NCI-H524 treated with DMSO at 0.1 percent for 48 hours (cell line): ENCODE measurements at places on chromosomes 7 and 10.
A peak's percentile ranks its signal among the peaks of the same experiment; 100 is the strongest.

GRCh38 chr10:84258034-84258695 is 13.3 kb downstream of the RGR start:
- no peak for DNase-seq

DNA sequence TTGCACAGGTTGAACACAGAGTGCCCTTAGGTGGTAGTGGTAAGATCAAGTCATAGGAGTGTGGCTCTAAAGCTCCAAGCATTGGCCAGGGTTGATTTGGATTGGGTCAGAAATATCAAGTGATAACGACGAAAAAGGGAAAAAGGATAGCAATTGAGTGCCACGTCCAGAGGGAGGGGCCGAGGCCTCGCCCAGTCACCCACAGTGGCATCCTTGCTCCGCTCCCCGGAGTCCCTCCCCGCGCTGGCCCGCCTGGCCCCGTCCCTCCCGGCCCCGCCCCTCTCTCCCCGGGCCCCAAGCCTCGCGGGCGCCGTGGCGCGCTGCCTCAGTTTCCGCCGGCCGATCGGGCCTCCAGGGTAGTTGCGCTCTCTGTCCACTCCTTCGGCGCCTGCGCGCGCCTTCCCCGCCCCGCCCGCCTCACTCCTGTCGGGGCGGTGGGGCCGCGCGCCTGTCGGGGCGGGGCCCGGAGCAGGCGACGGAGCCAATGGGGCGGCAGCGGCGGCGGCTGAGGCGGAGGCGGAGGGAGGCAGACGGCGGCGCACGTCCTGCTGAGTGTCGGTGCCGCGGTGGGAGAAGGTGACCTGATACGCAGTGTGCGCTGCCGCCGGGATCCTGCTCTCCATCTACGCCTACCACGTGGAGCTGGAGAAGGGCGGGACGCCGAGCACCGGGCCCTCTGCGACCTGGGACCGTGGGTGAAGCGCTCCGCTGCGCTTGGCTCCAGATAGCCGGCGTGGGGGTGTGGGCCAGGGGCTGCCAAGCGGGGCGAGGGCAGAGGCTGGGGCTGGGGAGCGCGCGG is 209.1 kb upstream of the ZNF722 start:
- DNase-seq, result peak; percentile 16

GRCh38 chr7:27163288-27164044 is 1.9 kb downstream of the HOXA9 start:
- DNase-seq, result no peak

GRCh38 chr10:27884185-27884641 is 114.7 kb downstream of the ODAD2 start:
- DNase-seq, result no peak
